Stimulated activated memory B cell treated with anti-CD40 and anti-IgM and Interleukin-4, amounts not matched to agents 10 μg/mL and 1 μg/mL and 100 μg/mL, for 72 hours (primary cell): ENCODE measurements at places on chromosomes 16 and 17.

- no peak for ATAC-seq
Observed at GRCh38 chr17:32542186-32542585, 55.4 kb downstream of the CDK5R1 start.

DNA sequence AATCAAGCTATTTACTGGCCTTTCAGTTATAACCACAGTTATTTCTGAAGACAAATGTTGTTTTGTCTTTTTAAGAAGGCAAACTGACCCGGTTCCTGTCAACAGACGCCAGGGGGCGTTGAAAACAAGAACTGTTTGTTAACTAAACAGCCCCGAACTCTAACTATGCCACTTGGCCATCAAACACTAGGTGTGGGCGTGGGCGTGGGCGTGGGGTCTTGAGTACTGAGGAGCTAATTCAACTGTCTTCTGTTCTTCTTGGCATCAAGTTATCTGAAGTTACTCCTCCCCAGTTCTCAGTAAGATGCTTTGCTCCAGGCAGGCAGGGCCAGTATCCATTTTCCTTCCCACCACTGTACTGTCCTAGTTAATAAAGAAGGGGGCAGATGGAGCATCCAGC, 63.3 kb upstream of the MTMR4 start:
- no peak for ATAC-seq

- no peak for ATAC-seq
Observed at GRCh38 chr17:17063546-17064122, 21.4 kb downstream of the MPRIP start.

DNA sequence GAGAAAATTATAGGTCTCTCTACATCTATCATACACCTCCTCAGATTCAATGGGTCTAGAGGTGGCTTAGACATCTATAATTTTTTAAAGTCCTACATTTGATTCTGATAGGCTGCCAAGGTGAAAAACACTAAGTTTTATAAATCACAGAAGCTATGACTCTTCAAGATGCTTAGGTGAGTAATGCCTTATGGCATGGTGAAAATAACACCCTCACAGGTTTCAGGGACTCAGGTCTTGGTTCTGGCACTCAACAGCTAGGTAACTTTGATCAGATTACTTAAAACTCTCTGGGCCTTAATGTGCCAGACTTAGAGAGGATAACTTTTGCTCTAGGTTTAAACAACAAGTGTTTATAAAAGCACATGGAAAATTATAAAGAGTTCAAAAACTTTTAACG, 2.0 kb upstream of the COX10 start:
- ATAC-seq: no peak
